ENCODE measurements at places on chromosomes 16 and 17. TPM values are rescaled to one million over a fixed set of nuclear protein-coding genes. Genes with fewer than 3 reads are reported as not detected.

Gene MGAT5B
- 0.63 TPM for total RNA-seq

Gene OTOP2
- total RNA-seq = not detected

Gene IRX3
- 1.3 TPM for total RNA-seq

Gene TMEM88
- total RNA-seq = 8.1 TPM

Gene LGALS9B
- total RNA-seq = not detected

Gene KRT9
- total RNA-seq = not detected

Gene RGS11
- total RNA-seq = 2.4 TPM

Gene TBC1D3C
- 1.0 TPM for total RNA-seq

Gene XAF1
- 90.9 TPM for total RNA-seq

Gene PIGQ
- 11.8 TPM for total RNA-seq

Gene NAGS
- total RNA-seq = 0.90 TPM

Gene KRT27
- total RNA-seq = not detected

Gene ATP6V0D1
- 50.0 TPM for total RNA-seq

Gene KRT17
- total RNA-seq = 33.5 TPM

Gene SLC38A8
- not detected for total RNA-seq

Gene HSD11B2
- total RNA-seq = 6.9 TPM

Gene SHCBP1
- total RNA-seq = 12.8 TPM

Gene HEXIM1
- 19.2 TPM for total RNA-seq

Gene TMC6
- total RNA-seq = 19.5 TPM

Gene ZNF19
- total RNA-seq = 6.0 TPM

Gene MYOCD
- total RNA-seq = 59.5 TPM

Gene KRTAP1-5
- not detected for total RNA-seq

Gene GNG13
- not detected for total RNA-seq

Gene WNK4
- 0.26 TPM for total RNA-seq

Gene NEUROD2
- not detected for total RNA-seq
